ENCODE measurements at places on chromosomes 11 and 22.

DNA sequence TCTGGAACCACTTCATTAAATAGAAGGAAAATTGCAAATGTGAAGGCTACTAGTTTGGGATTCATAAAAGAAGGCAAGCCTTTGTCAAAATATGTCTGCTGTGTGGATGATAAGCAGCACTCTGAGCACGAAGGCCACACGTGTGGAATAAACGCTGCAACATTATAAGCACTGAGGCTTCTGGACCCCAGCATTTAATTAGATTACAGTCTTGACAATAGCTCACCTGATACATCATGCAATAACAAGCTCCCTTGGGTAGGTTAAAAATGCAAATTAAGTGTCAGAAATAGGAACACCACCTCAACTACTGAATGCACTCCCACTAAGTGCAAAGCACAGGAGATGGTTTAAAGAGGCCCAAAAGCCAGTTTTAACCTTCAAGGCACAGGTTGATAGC is 179.3 kb downstream of the LARGE1 start:
- peaks cover 3% of the 10 kb centered on the region for H3K36me3 ChIP-seq
- H3K4me3 ChIP-seq, result no peak overlapping the region
- H3K27me3 ChIP-seq, result no peaks in the 10 kb centered on the region
- no peak for DNase-seq
- H3K27ac ChIP-seq, result no peak overlapping the region

DNA sequence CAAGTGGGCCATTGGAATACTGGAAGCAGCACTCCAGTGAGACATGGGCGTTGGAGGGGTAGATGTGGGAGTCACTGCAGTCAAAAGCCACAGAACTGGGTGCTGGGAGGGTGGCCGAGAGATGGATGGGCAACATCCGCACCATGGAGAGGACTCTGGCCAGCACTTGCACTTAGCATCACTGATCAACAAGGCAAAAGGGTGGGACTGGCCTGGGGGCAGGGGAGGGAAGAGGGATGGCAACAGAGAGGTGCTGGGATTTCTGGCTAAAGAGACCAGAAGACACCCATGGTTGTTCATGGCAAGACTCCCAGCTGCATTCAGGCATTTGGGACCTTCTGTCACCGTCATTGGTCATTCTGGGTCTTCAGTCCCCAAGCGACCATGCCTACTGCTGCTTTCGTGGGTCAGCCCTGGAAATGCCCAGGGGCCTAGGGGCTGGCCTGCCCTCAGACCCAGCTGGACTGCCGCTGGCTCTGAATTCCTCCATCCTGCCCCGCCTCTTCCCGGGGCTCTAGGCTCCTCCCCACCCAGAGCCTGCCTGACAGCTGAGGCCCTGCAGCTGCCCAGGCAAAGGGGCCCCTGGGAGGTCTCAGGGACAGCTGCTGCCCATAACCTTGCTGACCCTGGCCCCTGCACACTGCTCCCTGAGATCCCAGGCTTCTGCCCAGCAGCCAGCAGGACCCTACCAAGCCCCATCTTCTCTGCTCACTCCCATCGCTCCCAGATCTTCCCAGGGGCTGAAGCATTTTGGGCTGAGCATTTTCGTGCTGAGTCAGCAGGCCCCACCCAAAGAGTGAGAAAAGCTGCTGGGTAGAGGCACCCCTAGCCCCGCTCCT is 13.0 kb upstream of the CDC42EP2 start:
- H3K4me3 ChIP-seq, result no peak overlapping the region
- no peak overlapping the region for H3K27ac ChIP-seq
- H3K4me1 ChIP-seq, result no peaks in the 10 kb centered on the region
- peaks cover 11% of the 10 kb centered on the region for H3K36me3 ChIP-seq

DNA sequence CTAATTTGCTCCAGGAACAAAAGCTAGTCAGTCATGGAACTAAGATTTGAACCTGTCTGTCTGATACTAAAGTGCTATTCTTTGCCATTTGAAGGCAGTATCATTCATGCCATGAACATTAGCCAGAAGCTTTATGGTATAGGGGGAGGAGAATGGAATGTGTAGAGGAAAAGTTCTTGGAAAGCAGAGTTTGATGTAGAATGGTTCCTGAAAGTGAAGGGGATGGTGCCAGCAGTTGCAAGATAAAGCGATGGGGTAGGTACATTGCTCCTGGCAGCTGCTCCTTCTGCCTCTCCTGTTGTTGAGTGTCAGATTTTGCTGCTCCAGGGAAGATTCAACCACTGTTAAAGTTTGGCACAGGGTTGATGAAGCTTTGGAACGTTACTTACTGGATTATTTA is 53.4 kb downstream of the ARHGAP42 start:
- H3K27ac ChIP-seq, result no peak overlapping the region
- H3K4me1 ChIP-seq, result no peaks in the 10 kb centered on the region
- DNase-seq, result no peak
- H3K27me3 ChIP-seq, result no peaks in the 10 kb centered on the region

DNA sequence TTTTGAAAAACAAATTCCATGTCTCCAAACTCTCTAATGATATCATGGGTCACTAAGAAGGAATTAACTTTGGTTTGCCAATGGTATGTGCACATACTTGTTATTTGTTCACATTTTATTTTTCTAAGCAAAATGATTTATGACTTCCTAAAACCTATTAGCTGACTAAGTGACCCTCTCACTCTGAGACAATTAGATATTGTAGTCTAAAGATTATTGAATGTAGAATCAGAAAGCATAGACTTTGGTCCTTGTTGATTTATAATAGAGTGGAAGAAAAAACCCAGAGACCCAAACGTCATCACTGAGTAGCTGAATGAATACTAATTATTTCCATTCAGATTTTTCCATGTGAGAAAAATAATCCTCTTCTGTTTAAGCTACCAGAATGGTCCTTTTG is 243.5 kb upstream of the ANO3 start:
- H3K27me3 ChIP-seq, result no peaks in the 10 kb centered on the region
- no peak overlapping the region for H3K4me3 ChIP-seq
- DNase-seq, result no peak
- H3K4me1 ChIP-seq, result no peaks in the 10 kb centered on the region

DNA sequence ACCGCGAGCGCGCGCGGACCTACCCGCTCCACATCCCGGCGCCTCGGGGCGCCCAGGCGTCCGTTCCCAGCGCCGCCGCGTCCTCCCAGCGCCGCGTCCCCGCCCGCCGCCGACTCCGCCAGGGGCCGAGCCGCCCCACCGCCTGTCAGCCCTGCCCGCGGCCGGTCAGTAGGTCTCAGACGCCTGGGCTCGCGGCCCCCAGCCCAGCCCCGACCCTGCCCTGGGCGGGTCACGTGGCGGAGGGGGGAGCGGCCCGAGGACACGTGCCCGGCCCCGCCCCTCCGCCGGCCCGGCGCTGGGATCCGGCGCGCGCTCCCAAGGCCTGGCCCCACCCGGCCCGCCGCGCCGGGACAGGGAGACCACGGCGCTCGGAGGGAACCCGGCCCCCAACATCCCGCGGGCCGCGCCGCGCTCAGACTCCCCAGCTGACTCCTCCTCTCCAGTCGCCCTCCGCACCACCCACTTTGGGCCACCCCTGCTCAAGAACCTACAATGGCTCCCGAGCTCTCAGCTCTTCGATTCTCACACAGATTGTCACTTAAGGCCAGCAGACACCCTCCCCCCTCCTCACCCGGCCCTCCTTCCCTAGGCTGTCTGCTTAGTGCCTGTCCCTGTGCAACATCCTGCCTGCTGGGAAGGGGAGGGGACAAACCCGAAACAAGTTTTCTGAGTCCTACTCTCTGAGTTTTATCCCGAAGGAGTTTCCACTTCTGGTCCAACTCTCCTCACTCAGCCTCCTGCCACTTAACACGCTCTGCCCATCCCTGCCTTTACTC is at the start of gene RAB3IL1:
RAB3IL1 (minus strand) TSS at position 233 of the 776 bp plus-strand sequence; CDS start at position 34, 199 bp downstream.
- peaks cover 91% of the 10 kb centered on the region for H3K27me3 ChIP-seq
- no peak for DNase-seq
- H3K4me1 ChIP-seq, result peaks cover 11% of the 10 kb centered on the region
- H3K27ac ChIP-seq, result no peak within 1 kb of the TSS

DNA sequence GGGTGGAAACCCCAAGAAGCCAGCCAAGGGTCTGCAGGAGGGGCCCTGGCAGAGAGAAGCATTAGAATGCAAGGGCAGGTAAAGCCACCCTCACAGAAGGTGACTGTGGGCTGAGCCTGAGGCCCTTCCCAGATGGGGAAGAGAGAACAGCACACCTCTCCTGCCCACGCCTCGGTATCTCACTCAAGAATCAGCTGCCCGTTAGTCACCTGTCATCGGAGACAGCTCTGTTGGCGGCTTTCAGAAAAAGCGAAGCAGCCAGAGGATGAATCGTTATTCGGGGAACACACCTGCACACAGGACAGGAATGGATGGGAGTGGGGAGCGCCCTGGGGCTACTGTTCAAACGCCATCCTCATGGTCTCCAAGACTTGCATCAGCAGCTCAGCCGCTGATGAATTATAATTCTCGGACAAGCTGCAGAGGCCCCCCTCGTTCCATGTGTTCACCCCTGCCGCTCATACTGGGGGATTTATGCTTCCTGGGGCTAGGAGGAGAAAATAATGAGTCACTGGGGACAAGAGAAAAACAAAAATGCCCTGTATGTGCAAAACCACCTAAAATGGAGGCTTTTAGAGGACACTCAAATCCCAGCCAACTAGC is 21.6 kb upstream of the TMA7B start:
- peak overlapping the region; percentile 77 for H3K4me3 ChIP-seq
- DNase-seq, result no peak
- peak overlapping the region; percentile 98 for H3K27ac ChIP-seq
- H3K4me1 ChIP-seq, result peaks cover 92% of the 10 kb centered on the region
- peaks cover 32% of the 10 kb centered on the region for H3K36me3 ChIP-seq
- H3K27me3 ChIP-seq, result no peaks in the 10 kb centered on the region

Measured in central memory CD8-positive, alpha-beta T cell (primary cell).